HL-60 (cell line): ENCODE measurements at places on chromosomes 2 and 18.

- no peak for DNase-seq
Observed at GRCh38 chr2:17803497-17803896, 12.8 kb upstream of the MSGN1 start.

GRCh38 chr2:238893349-238894000 is 45.6 kb downstream of the TWIST2 start:
- no peak for DNase-seq

DNA sequence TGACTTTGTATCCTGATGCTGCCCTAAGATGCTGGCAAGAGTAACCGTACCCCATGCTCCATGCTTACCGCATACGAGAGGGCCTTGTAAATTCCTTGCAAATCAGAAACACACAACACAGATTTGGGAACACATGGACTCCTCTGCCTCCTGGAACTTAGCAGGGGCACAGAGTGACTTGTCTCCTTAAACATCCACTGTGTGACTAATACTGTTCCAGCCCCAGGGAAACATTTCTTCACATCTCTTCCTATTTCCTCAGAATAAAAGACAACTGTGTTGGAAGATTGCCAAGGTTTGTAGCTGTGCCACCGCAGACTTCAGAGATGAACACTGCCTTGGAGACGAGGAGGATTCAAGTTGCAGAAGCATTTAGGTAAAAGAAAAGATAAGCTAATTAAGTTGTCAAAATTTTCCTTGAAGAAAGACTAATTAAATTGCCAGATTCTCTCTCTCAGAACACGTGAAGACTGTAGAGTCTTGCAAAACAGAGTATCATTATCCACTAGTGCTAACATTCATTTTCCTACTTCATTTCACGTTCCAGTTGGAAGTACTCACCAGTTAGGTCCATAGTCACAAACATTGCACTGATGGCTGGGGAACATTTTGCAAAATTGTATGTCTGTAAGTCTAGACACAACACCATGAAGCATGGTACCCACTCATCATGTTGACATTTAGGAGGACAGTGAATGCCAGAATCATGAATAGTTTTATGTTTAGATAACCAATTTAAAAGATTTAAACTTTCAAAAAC is 188.8 kb downstream of the TSN start:
- peak; percentile 29 for DNase-seq

DNA sequence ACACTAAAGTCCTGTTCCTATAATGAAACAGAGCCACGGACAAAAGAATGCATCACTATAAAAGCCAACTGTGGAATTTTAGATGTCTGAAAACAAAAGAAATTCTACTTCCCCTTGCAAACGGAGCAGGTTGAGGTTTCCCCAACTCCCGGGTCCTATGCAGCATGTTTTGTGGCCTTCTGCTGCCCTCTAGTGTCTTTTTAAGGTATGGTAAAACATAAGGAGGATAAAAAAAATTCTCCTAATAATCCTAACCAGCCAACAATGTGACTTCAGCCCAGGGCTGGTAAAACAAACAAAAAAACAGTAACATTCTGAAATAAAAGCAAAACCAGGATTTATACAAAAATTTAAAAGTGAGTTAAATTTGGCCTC is 539.5 kb downstream of the NRXN1 start:
- DNase-seq = peak; percentile 55

GRCh38 chr2:238345297-238345968 is 25.1 kb downstream of the TRAF3IP1 start:
- no peak for DNase-seq

DNA sequence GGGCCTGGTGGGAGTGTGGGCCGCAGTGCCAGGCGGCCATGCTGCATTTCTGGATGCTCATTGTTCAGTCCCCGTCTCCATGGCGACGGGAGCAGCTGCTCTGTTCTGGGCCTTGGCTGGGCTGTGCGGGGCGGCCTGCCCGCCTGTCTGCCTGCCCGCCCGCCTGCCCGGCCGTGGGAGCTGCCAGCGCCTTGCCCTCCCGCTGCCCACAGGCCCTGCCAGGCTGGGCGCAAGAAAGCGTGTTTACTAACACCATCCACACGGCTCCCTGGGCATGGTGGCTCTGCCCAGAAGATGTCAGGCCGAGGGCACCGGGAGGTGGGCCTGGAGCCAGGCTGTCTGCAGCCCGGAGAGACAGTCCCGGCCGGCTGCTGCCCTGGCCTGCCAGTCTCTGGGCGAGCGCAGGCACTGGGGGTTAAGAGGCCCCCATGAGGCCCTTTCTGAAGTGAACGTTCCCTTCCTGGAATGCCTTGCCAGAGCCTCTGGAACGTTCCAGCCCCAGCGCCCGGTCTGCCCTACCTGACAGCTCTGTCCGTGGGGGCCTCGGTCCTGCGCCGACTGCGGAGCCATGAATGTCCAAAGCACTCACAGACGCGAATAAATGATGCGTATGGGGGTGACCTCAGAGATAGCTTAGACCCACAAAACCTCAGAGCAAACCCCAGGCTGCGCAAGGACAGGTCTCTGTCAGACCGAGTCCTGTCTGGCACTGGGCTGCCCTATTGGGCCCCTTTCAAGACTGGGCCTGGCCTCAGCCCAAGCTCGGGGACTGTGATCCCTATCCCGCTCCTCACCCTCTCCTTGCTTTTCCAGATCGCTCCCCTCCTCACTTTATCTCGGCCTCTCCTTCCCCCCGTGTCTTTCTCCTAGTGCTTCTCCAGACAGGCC is 44.3 kb downstream of the MYCN start:
- no peak for DNase-seq

DNA sequence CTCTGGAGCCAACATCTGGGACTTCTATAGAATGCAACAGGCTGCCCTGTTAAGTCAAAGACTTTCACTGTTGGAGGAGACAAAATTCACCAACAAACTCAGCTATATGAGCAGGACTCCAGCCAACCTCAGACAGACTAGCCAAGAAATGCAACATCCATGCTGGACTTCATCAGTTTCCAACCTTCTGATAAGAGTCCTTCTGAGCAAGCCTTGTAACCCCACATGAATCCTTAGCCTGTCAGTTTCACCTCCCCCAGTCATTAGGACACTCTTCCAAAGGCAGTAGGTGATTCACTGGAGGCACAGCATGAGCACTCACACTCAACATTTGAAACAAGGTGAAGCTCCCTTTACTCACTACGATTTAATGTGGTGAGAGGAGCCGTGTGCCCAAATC is 5.8 kb downstream of the TBC1D8 start:
- no peak for DNase-seq

GRCh38 chr2:240797500-240797895 is 22.5 kb downstream of the KIF1A start:
- no peak for DNase-seq

- DNase-seq = no peak
Observed at GRCh38 chr2:203404996-203405395, 76.8 kb downstream of the ABI2 start.

DNA sequence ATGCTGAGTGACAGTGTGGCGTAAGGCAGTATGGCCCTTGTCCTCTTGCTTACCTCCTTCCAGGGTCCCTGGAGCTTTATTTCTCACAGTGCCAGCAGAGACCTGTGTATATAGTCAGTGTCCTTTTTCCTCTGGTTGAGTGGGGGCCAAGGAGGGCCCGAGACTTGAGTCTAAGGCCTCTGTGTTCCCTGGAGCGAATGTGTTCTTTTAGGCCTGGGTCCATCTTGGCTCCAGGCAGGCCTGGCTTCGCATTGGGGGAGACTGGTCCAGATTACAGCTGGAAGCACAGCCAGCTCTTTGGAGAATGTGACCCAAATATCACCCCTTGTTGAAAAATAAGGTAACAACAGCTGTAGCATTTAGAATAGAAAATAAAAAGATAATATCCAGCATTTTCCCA is 5.0 kb downstream of the VAMP5 start:
- DNase-seq = no peak

GRCh38 chr2:148813603-148814065 is 61.4 kb upstream of the KIF5C start:
- no peak for DNase-seq
